NCI-H1092 (cell line): ENCODE measurements at places on chromosomes 2 and 18.

- no peak for DNase-seq
Observed at GRCh38 chr2:199302851-199303250, 154.9 kb downstream of the SATB2 start.

DNA sequence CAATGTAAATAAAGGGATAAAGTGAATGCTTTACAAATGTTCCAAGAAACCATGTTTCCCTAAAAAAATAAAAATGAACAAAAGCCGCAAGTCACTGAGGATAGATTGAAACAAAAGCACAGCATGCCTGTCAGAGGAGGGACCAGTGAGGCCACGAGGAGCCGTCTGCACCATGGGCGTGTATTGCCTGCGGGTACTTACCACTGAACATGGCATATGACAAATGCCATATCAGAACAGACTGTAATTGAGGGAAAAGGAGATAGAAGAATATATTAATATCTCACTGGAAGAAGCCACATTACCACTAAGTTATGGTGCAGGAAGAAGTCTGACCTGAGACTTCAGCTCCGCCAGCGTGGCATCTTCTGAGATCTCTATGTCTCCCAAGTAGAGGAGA is 75.8 kb downstream of the USP40 start:
- no peak for DNase-seq

DNA sequence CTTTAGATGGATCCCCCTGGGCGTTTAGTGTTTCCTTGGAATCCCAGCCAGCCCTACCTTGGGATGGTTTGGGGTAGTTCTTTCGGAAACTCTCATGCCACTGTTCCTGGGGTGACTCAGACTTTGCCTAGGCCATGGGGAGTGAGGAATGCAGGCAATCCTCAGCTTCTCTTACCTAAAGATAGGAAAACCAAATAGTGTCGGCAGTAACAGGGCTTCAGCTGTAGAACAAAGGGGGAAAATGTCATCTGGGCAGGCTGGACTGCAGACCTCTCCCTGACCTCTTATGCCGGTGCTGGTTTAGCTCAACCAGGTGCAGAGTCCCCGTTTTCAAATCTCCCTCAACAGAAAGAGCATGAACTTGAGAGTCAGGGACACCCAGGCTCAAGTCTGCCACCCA is 252.1 kb downstream of the TSN start:
- no peak for DNase-seq

DNA sequence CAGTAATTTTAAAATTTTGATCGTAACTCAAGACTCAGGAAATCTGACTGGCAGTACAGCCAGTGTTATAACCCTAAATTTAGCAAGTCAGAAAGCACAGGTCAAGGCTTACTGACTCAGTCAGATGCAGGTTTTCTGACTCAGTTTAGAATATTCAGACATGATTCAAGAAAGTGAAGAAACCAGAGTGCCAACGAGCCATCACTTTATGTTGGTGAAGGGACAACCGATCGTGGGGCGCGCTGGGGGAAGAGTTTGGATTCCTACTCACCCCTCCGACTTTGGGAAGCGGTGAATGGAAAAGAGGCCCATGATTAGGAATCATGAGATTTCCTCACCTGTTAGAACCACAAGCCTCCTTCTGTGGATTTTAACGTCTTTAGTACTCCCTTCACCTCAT is 998 bp downstream of the RNF149 start:
- no peak for DNase-seq

- no peak for DNase-seq
Observed at GRCh38 chr2:60154142-60154541, 399.3 kb downstream of the BCL11A start.

DNA sequence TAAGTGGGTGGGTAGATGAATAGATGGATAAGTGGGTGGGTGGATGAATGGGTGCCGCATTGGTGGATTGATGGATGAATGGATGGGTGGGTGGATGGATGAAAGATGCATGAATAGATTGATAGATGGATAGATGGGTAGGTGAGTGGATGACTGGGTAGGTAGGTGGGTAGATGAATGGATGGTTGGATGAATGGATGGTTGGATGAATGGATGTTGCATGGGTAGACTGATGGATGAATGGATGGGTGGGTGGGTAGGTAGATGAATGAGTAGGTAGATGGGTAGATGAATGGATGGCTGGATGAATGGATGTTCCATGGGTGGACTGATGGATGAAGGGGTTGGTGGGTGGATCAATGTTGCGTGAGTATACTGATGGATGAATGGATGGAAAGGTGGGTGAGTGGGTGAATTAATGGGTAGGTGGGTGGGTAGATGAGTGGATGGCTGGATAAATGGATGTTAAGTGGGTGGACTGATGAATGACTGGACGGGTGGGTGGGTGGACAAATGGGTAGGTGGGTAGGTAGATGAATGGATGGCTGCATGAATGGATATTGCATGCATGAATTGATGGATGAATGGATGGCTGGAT is 30.5 kb downstream of the ANKMY1 start:
- DNase-seq: no peak

DNA sequence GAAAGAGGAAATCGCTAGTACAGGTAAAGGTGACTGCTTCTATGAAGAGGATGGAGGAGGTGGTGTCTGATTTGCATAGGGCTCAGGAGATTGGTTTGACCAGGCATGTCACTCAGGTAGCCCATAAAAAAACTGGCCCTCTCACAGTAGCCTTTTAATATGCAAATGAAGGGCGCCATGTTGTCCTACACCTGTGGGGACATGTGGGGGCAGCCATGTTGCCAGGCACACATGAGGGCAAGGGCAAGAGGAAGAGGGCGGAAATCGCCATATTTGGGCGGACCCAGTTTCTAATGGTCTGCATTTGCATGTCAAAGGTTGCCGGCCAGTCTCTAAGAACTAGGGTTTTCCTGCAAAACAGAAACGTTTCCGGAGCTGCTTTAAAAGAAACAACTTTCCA is 1330.6 kb downstream of the DSC3 start:
- no peak for DNase-seq

GRCh38 chr2:205364261-205364660 is 318.0 kb upstream of the NRP2 start:
- DNase-seq: no peak

GRCh38 chr2:174697255-174697654 is 67.0 kb downstream of the CHRNA1 start:
- peak; percentile 40 for DNase-seq
